A549 treated with CpdA at 1 μM for 4 hours (cell line): ENCODE measurements at places on chromosomes 2 and 18. TPM values are rescaled to one million over a fixed set of nuclear protein-coding genes. Genes with fewer than 3 reads are reported as not detected.

Gene CDK5R2
- 0.89 to 3.2 TPM (median 2.2 TPM) in 5 replicates for total RNA-seq

Gene FMNL2
- 28.1 to 32.7 TPM (median 30.8 TPM) in 5 replicates for total RNA-seq

Gene GALNT13
- total RNA-seq, result 7.7 to 11.9 TPM (median 10.2 TPM) in 5 replicates

Gene DNAJC5G
- not detected in 5 replicates for total RNA-seq

Gene ERICH2
- total RNA-seq, result not detected in 5 replicates

Gene SNTG2
- not detected in 5 replicates for total RNA-seq

Gene GLI2
- total RNA-seq, result 18.5 to 27.5 TPM (median 23.5 TPM) in 5 replicates

Gene COLEC12
- total RNA-seq, result 0.03 to 0.07 TPM (median 0.06 TPM) in 3 of 5 replicates, not detected in the others

Gene PFN4
- total RNA-seq, result 1.0 to 1.7 TPM (median 1.2 TPM) in 5 replicates

Gene SYT4
- total RNA-seq, result not detected in 5 replicates

Gene ACVR1C
- total RNA-seq, result 0.01 to 0.05 TPM (median 0.02 TPM) in 4 of 5 replicates, not detected in the other

Gene C1QL2
- 0.09 to 0.18 TPM (median 0.11 TPM) in 4 of 5 replicates, not detected in the other for total RNA-seq

Gene SLC19A3
- total RNA-seq, result 2.5 to 3.6 TPM (median 2.8 TPM) in 5 replicates

Gene KCTD1
- 27.3 to 34.7 TPM (median 30.0 TPM) in 5 replicates for total RNA-seq

Gene EPAS1
- total RNA-seq, result 93.0 to 103 TPM (median 100 TPM) in 5 replicates

Gene LIMS3
- not detected in 5 replicates for total RNA-seq

Gene NCK2
- total RNA-seq, result 18.7 to 25.5 TPM (median 22.9 TPM) in 5 replicates

Gene OR6B2
- not detected in 5 replicates for total RNA-seq

Gene DSC1
- not detected in 5 replicates for total RNA-seq

Gene AOX1
- total RNA-seq, result 2.5 to 3.8 TPM (median 2.9 TPM) in 5 replicates

Gene LAMA1
- total RNA-seq, result 0.03 to 0.17 TPM (median 0.06 TPM) in 4 of 5 replicates, not detected in the other

Gene SIGLEC15
- total RNA-seq, result 0.08 to 0.09 TPM (median 0.09 TPM) in 4 of 5 replicates, not detected in the other

Gene FBXO41
- total RNA-seq, result 4.6 to 6.4 TPM (median 5.1 TPM) in 5 replicates

Gene ITGB6
- 0.84 to 2.4 TPM (median 1.1 TPM) in 5 replicates for total RNA-seq

Gene MTIF2
- total RNA-seq, result 40.2 to 51.0 TPM (median 43.4 TPM) in 5 replicates

Gene SLC4A5
- 0.14 to 0.40 TPM (median 0.21 TPM) in 5 replicates for total RNA-seq

Gene R3HDM1
- total RNA-seq, result 21.3 to 29.6 TPM (median 28.4 TPM) in 5 replicates

Gene CDH7
- 0.02 to 0.22 TPM in 2 of 5 replicates, not detected in the others for total RNA-seq

Gene CCDC68
- 2.4 to 4.5 TPM (median 3.6 TPM) in 5 replicates for total RNA-seq

Gene HPCAL1
- 84.9 to 128 TPM (median 122 TPM) in 5 replicates for total RNA-seq

Gene UGT1A7
- total RNA-seq, result 3.9 to 6.1 TPM (median 4.4 TPM) in 5 replicates

Gene POLE4
- 102 to 178 TPM (median 167 TPM) in 5 replicates for total RNA-seq

Gene HOXD11
- 6.1 to 8.3 TPM (median 6.6 TPM) in 5 replicates for total RNA-seq

Gene SLC8A1
- 0.40 to 0.59 TPM (median 0.48 TPM) in 5 replicates for total RNA-seq

Gene SERPINB2
- total RNA-seq, result 0.06 to 0.08 TPM (median 0.07 TPM) in 3 of 5 replicates, not detected in the others

Gene FHOD3
- total RNA-seq, result 1.9 to 3.2 TPM (median 2.6 TPM) in 5 replicates

Gene REG3G
- 0.10 TPM in 1 of 5 replicates, not detected in the others for total RNA-seq

Gene CHAC2
- total RNA-seq, result 12.6 to 16.6 TPM (median 14.6 TPM) in 5 replicates

Gene MC5R
- not detected in 5 replicates for total RNA-seq

Gene SAG
- total RNA-seq, result not detected in 5 replicates

Gene PJVK
- total RNA-seq, result 1.2 to 1.9 TPM (median 1.7 TPM) in 5 replicates

Gene TEKT4
- 0.02 TPM in 1 of 5 replicates, not detected in the others for total RNA-seq

Gene SOX11
- total RNA-seq, result not detected in 5 replicates

Gene SP100
- total RNA-seq, result 27.6 to 34.6 TPM (median 29.8 TPM) in 5 replicates

Gene ACP1
- 186 to 258 TPM (median 199 TPM) in 5 replicates for total RNA-seq

Gene BARD1
- total RNA-seq, result 4.4 to 12.7 TPM (median 6.2 TPM) in 5 replicates

Gene ACMSD
- total RNA-seq, result not detected in 5 replicates

Gene WNT10A
- 0.06 to 0.24 TPM (median 0.10 TPM) in 4 of 5 replicates, not detected in the other for total RNA-seq

Gene GNLY
- 0.17 to 0.49 TPM in 2 of 5 replicates, not detected in the others for total RNA-seq

Gene ABHD1
- total RNA-seq, result 0.63 to 2.3 TPM (median 1.9 TPM) in 5 replicates

Gene TNS1
- 4.9 to 12.8 TPM (median 9.2 TPM) in 5 replicates for total RNA-seq

Gene UGT1A5
- total RNA-seq, result not detected in 5 replicates

Gene SP140
- total RNA-seq, result 0.14 to 0.29 TPM (median 0.22 TPM) in 4 of 5 replicates, not detected in the other
